ENCODE measurements at places on chromosomes 5 and 9.

- no peak for DNase-seq
These were observed 144.9 kb downstream of the ERCC6L2 start for GRCh38 chr9:96020300-96020791.

DNA sequence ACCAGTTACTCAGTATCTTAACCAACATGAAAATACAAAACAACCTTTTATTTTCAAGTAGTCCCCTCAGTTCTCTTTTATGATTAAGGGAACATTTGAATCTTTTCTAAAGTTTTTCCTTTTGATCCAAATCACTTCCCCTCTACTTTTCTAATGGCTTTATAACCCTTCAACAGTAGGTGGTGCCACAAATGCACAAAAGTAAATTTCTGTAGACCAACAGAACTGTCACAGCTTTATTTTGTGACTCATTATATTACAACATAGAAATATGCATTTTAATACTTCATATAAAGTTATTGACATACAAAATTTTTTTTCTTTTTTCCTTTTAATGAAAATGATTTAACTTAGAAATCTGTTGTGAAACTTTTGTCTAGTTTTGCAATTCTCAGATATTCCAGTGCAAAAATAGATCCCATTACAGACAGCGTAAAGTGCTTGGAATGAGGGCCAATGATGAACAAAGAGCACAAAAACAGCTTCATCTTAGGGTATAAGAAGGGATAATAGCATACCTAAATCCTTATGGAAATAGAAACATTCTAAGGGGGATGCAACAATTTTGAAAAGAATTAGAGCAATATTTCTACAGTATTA, 17.0 kb downstream of the NIPSNAP3B start:
- DNase-seq: no peak

DNA sequence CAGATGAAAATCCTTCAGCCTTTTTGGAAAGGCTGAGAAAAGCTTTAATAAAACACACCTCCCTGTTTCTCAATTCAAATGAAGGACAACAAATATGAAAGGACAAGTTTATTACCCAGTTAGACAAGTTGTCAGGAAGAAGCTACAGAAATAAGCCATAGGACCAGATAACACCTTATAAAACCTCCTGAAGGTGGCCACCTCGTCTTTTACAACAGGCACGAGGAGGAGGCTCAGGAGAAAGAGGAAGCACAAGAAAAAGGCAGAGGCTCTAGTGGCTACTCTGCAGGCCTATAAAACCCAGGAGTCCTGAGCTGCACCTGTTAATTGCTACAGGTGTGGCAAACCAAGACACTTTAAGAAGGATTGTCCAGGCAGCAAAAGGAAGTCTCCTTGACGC, 352.1 kb upstream of the CDH18 start:
- no peak for DNase-seq

DNA sequence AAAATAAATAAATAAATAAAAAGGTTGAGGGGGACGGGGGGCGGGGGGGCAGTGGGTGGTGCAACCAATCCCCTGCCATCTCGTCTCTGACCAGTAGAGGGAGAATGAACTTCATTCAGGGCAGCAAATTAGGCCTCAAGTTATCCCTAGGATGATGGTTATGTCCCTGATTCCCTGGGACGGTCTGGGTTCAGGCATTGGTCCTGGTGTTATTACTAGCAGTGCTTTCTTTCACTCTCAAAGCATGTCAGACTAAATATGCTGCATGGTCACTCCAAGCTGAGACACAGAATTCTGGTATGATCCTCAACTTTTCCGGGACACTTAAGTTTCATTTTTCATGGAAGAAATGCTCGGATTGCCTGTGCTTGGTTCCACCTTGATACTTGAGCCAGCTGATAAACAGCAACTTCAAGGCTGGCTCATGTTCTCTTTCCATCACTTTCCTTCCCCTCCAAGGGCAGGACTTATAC, 59.4 kb downstream of the DAP start:
- DNase-seq: no peak

Data from Caco-2 (cell line).